ENCODE measurements at places on chromosomes 1 and 21.

DNA sequence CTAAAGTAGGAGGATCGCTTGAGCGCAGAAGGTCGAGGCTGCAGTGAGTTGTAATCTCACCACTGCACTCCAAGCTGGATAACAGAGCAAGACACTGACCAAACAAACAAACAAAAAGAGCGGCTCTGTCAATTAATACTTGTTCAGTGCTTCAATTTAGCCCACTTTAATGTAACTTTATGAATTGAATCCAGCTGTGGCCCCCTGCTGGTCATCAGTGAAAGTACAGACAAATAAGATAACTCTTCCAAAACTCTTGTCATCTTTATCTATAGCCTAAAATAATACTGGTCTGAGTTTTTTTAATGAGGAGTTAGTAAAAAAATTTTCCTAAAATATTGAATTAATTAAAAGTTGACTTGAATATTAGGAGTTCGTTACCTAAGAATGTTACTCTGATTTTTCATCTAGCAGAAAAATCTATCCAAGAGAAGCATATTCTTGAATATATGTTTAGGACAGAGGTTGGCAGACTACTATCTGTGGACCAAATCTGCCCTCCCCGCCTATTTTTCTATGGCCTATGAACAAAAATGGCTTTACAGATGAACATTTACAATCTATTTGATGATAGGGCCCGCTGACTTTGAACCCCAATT, 26.1 kb downstream of the ATP5PF start:
- peak; percentile 52 for DNase-seq

- peak; percentile 9 for DNase-seq
Measured at GRCh38 chr1:243345205-243345604, 89.4 kb downstream of the SDCCAG8 start.

GRCh38 chr1:214847071-214847810, 235.3 kb upstream of the KCNK2 start:
- no peak for DNase-seq

- DNase-seq: no peak
Measured at GRCh38 chr1:18121072-18121820, 13.6 kb downstream of the IGSF21 start.

- no peak for DNase-seq
Measured at GRCh38 chr1:2384941-2385481, 6.3 kb downstream of the MORN1 start.

- no peak for DNase-seq
Measured at GRCh38 chr1:239879321-239880170, 212.1 kb upstream of the FMN2 start.

DNA sequence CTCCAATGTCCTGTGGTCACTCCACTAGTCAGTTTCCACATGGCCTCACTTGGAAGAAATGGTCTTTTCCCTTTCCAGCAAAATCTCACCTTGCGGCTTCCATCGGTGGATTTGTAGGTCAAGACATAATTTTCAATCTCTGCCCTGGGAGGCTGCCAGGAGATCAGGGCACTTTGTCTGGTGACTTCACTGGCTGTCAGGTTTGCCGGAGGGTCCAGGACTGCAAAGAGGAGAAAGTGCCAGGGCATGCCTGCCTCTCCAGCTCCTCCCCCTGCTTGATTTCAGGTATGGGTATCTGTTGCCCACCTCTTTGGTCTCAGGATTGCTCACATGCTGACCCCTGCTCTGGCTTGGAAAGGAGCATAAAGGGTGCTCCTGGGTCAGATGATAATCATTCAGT, 162.8 kb upstream of the KIAA0040 start:
- no peak for DNase-seq

DNA sequence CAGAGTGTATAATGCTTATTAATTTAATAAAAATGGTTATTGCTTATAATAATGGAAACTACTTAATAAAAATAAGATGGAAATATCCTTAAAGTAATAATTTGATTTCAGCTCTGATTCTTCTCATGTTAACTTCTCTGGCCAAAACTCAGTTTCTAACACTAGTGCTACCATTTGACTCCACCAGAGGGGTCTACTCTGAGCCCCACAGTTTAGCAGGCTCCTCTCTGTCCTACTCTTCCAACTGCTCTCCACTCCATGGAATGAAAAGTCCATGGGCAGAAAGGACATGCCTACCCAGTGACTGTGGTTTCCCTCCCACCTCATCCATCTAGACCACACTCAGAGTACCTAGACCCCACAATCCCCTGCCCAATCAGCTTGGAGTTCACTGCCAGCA, 489.1 kb upstream of the CAMK1G start:
- DNase-seq: no peak

DNA sequence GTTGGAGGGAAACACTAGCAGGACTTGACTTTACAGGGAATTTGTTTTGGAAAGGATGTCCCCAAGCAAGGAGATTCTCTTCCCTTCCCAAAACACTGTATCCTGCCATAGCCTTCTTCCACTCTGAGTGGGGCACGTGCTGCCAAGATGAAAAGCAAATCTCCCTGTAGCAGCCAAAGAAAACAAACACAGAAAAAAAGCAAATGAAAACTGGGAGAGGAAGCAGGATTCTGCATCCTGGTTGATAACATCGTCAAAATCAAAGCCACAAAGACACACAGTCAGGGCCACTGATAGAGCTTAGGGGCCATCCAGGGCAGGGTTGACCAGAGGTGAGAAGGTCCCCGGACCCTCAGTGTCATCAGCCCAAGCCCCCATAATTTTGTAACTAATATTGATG, 16.0 kb upstream of the MTARC2 start:
- DNase-seq: no peak

DNA sequence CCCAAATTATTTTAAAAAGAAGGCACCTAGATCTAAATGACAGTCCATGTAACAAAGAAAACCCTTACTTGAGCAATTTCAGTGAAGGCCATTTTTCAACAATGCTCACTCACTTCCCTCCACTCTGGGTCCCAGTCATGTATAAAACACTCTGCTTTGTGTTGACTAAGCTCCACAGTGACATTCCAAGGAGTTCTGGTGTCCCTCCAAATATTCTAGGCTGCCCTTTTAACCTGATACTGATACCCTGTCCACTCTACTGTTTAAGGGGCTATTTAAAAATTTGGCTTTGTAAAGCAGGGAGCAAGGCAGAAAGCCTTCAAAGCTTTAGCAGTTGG, 73.6 kb downstream of the GNG12 start:
- no peak for DNase-seq
